ENCODE measurements at places on chromosomes 16 and 17.

- DNase-seq = peak; percentile 50
Measured at GRCh38 chr17:34167354-34167753, 87.7 kb upstream of the CCL2 start.

DNA sequence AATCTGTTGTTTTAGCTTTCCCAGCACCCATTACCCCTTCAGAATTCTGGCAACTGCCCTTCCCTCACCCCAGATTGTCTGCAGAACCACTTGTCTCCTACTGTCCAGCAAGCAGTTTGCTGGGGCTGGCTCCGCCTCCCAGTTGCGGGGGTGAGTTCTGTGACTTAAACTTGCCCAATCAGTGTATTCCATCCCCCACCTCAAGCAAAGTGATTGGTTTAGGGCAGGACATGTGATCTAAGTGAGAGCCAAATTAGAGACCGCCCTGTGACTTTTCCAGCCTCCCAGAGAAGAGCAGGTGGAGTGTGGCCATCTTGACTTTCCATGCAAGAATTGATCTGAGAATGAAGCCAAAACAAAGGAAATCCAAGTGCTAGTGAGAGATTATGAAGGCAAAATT is 22.7 kb upstream of the SRCIN1 start:
- no peak for DNase-seq

DNA sequence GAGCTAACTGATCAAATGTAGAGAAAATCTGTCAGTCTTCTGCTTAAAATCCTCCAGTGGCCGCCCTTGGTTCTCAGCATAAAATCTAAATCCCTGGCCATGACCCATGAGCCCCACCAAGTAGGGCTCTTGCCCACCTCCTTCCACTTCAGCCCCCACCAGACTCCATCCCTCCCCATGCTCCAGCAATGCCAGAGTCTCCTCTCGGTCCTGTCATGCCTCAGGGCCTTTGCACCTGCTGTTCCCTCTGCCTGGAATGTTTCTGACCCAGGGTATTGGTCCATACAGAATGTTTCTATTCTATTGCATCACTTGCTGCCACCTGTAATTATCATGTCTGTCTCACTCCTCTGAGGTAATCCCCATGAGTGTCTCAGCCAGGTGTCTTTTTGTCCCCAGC is 22.4 kb downstream of the FA2H start:
- DNase-seq = no peak

DNA sequence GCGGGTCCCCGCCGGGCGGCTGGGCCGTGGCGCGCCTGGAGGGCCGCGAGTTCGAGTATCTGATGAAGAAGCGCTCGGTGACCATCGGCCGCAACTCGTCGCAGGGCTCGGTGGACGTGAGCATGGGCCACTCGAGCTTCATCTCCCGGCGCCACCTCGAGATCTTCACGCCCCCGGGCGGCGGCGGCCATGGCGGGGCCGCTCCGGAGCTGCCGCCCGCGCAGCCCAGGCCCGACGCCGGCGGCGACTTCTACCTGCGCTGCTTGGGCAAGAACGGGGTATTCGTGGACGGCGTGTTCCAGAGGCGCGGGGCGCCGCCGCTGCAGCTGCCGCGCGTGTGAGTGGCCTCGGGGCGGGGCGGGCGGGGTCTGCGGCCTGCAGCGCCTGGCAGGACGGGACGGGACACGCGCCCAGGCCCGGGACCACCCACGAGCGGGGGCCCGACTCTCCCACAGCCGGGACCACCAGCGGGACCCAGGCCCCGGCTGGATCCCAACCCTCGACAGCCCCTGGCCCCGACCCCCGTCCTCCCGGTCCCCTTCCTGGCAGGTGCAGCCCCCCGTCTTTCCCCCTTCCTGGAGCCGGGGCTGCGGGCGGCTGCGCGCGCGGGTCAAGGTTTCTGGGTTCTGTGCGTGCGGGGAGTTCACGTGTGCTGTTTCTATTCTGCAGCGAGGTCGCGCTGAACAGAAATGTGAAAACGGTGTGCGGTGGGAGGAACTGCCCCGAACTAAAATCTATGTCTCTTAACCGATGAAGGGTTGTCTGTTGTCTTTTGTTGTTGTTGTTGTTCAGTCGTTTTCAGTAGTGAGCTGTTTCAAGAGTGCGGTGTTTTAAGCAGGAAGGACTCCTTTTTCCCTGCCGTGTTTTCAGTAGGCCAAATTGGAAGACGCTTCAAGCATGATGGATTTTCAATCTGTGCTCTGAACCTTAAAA is 705 bp downstream of the FOXK2 start:
- no peak for DNase-seq

GRCh38 chr17:62916684-62917571 is 49.1 kb upstream of the TANC2 start:
- no peak for DNase-seq

GRCh38 chr16:70453117-70453891 is 1.1 kb upstream of the FCSK start:
- no peak for DNase-seq

DNA sequence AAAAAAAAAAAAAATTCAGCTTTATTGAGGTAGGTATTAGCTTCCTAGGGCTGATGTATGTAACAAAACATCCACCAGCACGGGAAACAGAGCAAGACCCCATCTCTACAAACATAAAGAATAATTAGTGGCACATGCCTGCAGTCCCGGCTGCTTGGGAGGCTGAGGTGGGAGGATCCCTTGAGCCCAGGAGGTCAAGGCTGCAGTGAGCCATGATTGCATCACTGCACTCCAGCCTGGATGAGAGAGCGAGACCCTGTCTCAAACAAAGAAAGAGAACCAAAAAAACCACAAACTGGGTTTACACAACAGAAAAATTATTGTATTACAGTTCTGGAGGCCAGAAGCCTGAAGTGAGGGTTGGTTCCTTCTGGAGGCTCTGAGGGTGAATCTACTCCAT is 4.0 kb upstream of the MMP25 start:
- DNase-seq = no peak

GRCh38 chr17:7479213-7480088 is at the start of gene ZBTB4:
Gene ZBTB4, minus strand, starts transcription at chr17:7479631. Its CDS starts 12,830 bp downstream, at chr17:7466801.
- peak; percentile 74 for DNase-seq

DNA sequence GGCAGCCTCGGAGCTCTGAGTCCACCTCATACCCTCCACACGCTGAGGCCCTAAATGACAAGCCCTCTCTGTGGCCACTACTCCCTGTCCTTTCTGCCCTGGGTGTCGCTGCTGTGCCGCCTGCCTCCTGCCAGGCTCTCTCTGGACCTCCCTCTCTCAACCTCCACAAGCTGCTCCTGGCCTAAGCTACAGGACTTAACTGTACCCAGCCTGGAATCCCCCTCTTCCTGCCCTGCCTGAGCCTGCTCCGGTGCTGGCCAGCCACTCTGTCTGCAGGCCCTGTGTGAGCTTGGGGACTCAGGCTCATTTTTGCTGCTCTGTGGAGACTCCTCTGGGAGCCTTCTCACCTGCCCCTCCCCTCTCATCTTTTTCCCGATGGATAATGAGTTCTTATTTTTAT is 21.5 kb downstream of the IFT140 start:
- DNase-seq = no peak

- DNase-seq = no peak
Measured at GRCh38 chr17:82658796-82659452, 10.7 kb upstream of the WDR45B start.

GRCh38 chr17:74135391-74136167 is 67.9 kb upstream of the RPL38 start:
- DNase-seq = no peak

DNA sequence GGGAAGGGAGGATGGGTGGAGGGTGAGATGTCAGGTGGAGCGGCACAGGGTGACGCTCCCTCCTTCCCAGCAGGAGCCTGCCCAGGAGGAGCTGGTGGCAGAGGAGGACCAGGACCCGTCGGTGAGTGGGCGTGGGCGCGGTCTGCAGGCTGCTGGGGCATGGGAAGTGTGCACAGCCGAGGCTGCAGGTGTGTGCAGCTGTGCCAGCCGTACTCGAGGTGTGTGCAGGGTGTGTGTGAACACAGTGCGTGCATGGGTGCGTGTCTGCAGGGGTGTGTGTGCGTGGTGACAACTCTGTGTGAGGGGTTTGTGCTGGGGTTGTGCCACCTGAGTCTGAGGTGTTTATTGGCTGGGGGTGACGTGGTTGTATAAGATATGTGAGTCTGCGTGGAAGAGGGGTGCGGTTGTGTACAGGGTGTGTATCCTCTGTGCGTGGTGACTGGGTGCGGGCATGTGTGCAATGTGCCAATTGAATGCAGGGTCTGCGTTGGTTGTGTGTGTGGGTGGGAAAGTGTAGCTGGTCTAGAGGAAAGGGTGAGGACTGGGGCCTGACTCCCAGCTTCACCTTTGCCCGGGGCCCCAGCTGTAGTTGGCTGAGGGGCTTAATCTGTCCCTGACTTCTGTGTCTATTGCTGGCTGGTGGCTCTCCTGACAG is 670 bp downstream of the TNFSF12 start:
- no peak for DNase-seq

DNA sequence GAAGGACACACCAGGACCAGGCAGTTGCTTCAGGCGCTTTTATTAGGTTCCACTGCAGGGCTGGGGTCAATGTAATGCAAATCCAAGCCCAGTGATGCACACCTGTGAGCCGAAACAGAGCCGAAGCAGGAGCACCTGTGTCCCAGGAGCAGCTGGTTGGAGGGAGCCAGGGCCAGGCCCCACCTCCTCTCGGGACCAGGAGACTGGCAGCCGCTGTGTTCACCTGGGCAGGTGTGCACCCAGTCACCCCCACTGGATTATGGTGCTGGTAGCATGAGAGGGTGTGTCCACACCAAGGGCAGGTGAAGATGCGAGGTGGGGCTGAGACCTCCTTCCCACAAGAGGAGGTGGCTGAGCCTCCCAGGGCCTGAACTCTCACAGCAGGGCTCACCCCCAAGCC is 4.7 kb upstream of the FAAP100 start:
- no peak for DNase-seq

DNA sequence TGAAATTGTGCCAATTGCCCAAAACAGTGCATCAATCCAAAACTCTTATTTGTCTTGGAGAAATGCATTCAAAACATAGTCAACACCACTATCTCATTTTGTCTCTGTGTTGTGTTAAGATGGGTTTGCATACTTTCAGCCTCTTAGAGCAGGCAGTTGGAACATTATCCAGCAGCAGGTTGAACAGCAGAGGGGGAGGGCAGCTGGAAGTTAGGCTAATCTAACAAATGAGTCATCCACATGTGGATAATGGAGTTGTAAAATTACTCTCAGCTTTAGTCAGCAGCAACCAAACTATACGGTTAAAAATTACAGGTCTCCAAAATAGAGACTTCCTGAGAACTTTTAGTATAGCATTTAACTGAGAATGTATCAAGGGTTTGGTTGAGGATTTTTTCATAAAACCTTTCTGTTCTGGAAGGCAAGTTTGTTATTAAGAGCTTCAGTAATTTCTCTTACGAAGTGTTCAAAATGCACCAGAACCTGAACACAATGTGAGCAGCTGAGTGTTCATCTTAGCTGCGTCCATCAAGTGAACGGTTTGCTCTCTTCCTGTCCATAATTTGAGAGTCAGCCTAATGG is 46.3 kb downstream of the PRKCA start:
- peak; percentile 42 for DNase-seq

- DNase-seq = peak; percentile 84
Measured at GRCh38 chr16:53022374-53022773, 30.3 kb downstream of the CHD9NB start.

- DNase-seq = no peak
Measured at GRCh38 chr16:10465821-10466220, 80.0 kb downstream of the ATF7IP2 start.

DNA sequence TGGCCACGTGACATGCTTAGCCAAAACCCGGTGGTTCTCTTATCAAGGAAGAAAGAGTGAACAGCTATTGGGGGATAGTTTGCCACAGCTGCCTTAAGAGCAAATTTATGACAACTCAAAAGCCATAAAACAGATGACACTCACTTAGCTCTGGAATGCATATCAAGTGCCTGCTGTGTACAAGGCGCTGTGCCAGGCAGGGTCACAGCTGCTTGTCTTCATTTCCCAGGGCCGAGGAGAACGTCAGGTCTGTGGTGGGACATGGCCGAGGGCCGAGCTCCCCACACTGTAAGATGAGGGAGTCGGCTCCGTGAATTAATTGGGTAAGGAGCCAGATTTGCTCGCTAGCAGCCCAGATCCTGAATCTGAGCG is 14.0 kb downstream of the EEF2K start:
- peak; percentile 97 for DNase-seq

DNA sequence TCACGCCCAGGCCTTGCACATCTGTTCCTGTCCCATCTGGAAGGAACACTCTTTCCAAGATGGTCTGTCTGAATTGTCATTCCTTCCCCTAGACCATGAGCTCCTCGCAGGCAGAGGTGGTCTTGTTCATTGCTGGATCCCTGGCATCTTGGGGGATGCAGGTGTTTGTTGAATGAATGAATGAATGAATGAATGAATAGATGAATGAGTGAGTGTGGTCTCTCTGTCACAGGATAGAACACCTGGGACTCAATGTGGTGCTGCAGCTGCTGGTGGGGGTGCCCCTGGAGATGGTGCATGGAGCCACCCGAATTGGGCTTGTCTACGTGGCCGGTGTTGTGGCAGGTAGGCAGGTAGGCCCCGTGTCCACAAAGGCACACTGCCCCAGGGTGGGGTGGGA is 32.2 kb downstream of the RHBDL3 start:
- DNase-seq = no peak

- no peak for DNase-seq
Measured at GRCh38 chr17:67982686-67983382, 13.4 kb downstream of the C17orf58 start.
